ENCODE measurements at places on chromosomes 1 and 21.

DNA sequence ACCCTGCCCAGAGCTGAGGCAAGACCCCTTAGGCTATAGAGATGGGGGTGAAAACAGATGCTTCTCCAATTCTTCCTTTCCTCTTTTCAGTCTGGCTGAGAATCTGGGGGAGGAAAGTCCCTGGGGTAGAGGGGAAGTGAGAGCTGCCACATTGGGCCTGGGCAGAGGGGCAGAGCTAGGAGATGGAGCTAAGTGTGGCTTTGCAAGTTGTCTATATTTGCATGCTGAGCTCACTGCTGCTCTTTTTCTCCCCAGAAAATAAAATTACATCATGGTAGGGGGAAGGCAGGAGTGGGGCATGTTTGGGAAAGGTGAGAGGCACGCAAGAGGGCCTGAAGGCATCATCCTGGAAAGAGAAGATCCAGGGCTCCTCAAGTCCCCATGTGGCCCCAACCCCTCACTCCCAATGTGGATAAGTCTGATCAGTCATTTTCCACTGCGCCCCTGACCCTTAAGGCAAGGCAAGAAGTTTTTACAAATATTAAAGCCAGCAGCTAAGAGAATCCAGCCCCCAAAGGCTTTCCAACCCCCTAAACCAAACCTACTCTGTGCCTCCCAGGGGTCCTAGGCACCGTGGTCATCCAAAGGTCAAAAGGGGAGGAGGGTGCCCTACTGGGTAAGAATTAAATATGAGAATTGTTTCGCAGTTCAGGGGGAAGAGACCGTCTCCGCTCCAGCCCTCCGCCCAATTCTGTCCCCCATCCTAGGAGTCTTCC lies 500 bp upstream of the PEA15 start:
- no peak for DNase-seq

DNA sequence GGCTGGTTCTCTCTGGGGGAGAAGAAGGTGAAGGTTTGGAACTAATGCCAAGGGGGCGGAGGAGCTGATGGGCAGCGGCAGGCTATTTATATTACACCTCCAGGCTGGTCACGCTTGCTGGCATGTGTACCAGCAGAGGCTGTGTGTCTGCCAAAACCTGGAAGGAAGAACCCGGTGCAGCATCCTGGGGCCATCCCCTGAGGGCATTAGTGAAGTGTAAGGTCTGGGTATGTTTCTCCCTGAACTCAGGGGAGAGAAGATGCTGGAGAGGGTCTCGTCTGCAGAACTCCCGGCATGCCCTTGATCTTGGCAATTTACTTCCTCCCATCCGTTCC lies 5.3 kb downstream of the DISP3 start:
- DNase-seq: no peak

- DNase-seq: no peak
Measured at GRCh38 chr1:109487261-109487660, 3.6 kb downstream of the ATXN7L2 start.

- DNase-seq: no peak
Measured at GRCh38 chr1:169964206-169964605, 70.5 kb upstream of the SCYL3 start.

DNA sequence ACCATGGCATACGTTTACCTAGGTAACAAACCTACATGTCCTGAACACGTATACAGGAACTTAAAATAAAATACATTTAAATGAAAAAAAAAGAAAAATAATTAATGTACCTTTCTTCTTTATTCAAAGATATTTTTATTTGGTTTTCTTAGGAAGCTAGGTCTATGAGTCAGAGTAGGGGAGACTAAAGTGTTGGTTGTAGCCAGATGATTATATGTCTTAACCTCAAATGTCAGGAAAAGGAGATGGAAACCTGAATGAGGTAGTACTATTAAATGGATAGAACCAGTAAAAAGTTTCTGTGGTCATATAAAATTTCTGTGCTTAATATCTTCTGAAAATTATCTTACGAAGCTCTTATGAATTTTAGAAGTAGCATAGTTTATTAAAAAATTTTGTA lies 275.8 kb downstream of the KCTD3 start:
- DNase-seq: no peak

DNA sequence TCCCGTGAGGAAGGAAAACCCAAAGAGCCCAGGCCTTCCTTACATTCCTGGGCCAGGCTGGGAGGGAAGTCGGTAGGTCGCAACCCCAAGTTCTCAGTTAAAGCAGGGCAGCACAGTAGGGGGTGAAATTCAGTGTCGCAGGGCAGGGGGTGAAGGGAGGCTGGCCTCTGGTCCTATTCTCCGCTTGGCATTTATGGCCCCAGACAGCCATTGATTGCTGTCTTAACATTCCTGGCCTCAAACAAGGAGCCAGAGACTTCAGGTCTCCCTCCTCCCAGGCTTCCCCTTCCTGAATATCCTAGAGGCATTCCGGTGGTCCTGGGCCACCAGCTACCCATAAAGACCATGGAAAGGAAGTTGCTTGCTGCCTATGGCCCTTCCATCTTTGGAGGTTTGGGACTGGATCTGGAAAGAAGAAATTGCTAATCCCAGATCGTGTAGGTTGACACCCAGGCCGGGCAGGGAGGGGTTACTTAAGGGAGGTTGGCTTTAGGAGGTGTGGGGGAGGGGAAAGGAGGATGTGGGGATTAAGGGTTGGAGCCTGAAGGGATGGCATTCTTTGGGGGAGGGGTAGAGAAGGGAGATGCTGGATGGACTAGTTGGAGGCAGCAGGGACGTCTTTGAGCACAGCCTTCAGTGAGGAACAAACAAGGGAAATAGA lies 1.7 kb downstream of the LIN28A start:
- no peak for DNase-seq

- no peak for DNase-seq
Measured at GRCh38 chr1:149849947-149850360, 49.4 kb upstream of the BOLA1 start.

GRCh38 chr1:231927431-231927830 lies 300.8 kb downstream of the DISC1 start:
- no peak for DNase-seq
